ENCODE measurements at places on chromosomes 6 and 20.

DNA sequence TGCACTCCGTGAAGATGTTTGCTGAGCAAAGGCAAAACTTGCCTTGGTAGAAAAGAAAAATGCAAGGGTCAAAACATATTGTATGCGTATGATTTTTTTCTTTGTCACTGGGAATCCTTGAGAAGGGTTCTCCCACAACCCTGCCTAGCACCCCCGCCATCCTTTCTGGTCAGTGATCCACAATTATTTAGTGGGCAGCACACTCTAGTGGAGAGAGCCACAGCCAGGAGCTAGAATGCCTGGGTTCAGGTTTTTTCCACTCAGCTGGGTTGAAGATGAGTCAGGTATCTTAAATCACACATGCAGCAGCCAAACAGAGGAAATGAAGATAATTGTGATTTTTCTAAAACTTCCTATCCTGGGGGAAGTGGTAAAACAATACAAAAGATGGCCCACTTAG, 243.1 kb downstream of the PKHD1 start:
- no peak for DNase-seq

DNA sequence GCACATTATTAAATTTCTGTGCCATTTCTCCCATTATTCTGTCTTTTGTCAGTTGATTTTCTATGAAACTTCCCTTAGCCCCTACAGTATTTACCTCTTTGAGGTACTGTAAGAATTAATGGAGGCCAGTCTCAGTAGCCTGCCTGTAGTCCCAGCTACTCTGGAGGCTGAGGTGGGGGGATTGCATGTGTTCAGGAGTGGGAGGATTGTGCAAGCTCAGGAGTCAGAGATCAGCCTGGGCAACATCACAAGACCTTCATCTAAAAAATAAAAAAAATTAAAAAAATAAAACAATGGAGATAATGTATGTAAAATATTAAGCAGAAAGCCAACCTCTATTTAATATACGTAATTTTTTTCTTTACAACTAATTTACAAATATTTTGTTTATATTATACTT, 77.8 kb downstream of the OR2B2 start:
- DNase-seq, result no peak

- DNase-seq, result peak; percentile 68
These were observed 42.8 kb upstream of the DYNLRB1 start for GRCh38 chr20:34473262-34473883.

DNA sequence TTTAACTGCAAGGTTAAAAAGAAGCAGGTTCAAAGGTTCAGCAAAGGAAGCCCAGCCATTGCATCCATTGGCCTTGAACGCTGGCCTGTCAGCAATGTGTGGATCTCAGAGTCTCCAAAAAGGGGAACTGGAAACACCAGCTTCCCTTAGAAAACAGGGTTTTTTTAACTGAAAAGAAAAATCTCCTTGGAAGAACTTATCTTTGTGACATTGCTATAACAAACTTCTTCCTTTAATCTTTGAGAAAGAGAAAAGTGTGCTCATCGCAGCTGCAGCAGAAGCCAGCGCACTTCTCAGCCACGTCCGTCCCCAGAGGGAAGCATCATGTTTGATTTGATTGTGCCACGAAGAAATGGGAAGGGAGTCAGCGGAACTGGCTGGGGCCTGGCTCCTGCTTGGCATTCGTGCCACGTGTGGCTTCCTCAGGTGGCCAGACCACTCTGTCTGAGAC, 215.0 kb downstream of the SYNDIG1 start:
- DNase-seq, result no peak

- peak; percentile 38 for DNase-seq
These were observed 586 bp upstream of the NQO2 start for GRCh38 chr6:2998998-2999617.

DNA sequence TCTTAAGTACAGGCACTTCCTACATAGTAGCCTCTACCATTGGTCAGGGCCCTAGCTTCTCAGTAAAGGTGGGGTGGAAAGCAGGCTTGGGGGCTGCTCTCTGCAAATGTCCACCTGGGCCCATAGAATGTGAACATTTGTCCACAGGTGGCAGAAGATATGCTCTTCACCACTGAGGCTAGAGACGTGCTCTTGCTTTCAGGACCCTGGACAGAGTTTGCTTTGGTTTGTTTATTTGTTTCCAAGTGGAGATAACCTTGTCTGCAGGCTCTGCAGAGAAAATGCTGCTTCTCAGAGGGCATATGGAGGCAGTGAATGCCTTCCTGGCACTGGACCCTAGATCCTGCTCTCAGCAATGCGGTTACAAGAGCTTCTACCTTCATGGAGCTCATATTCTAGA, 129.0 kb downstream of the F13A1 start:
- peak; percentile 51 for DNase-seq
